ENCODE measurements at places on chromosomes 2 and 18.

- no peak for DNase-seq
Observed at GRCh38 chr2:99651930-99652670, 162.3 kb upstream of the REV1 start.

- DNase-seq: no peak
Observed at GRCh38 chr2:222613715-222614331, 42.1 kb downstream of the FARSB start.

- DNase-seq: peak; percentile 7
Observed at GRCh38 chr18:14921031-14921430, 173.1 kb downstream of the ANKRD30B start.

DNA sequence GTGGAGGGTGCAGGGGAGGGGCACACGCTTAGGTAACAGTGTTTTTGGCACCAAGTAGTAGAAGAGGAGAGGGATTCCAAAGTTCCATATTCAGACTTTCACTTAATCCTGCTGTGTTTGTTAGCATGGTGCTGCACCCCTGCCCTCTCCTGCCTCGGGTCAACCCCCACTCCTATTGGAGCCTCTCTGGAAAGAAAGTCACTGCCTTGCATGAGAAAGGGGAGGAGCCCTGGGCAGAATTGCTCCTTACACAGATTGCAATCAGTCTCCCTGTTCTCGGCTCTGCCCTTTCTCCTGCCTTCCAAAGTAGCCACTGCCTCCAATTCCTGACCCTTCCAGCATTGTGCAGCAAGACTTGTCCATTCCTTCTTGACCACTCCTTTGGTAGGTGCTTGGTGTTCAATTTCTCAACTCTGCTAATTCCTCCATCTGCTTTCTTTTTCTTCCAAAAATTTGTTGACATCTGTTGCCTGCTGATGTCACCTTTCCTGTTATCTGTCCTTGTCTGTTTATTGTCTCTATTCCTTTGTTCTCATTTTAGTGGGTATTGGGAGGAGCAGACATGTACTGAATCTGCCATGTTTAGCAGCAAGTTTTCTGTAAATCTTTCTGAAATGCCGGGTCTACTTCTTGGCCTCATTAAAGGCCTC, 225.4 kb downstream of the LOXHD1 start:
- DNase-seq: no peak

DNA sequence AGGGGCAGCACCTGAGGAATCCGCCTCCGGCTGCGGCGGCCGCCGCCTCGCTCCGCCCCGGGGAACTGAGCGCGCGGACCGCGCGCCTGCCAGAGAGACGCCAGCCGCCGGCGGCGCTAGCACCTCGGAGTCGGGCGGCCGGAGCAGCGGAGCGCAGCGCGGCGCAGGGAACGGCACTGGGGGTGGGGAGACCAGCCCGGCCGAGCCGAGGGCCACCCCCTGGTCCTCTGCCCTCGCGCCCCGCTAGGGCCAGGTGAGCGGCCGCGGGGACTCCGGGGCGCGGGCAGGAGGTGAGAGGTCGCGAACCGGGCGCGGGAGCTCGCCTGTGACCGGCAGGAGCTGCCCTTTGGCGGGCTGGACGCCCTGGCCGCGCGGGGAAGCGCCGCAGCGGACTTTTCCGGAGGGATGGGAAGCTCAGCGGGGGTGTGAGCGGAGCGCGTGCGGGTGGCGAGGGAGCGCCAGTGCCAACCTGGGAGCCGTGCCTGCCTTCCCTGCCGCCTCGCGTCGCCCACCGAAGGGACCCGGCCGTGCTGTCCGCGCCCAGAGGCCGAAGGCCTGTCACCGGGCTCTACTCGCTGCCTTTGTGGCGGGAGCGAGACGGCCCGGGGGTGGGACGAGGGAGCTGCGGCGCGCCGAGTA, at the start of gene GREB1L:
Gene GREB1L, plus strand, starts transcription at position 92 of the 639 bp plus-strand sequence. CDS start 141,287 bp downstream, outside the sequence.
- peak; percentile 56 for DNase-seq

- DNase-seq: no peak
Observed at GRCh38 chr2:101962309-101962708, 29.5 kb upstream of the IL1R2 start.

- no peak for DNase-seq
Observed at GRCh38 chr18:25503567-25504081, 151.7 kb upstream of the ZNF521 start.
